Pons (tissue), 1 donor: ENCODE measurements at places on chromosomes 4 and X.

- no peak for DNase-seq
These were observed 55.0 kb upstream of the NKX1-1 start for GRCh38 chr4:1460967-1461868.

- no peak for DNase-seq
These were observed 8.2 kb upstream of the PPP2R2C start for GRCh38 chr4:6480534-6481088.

DNA sequence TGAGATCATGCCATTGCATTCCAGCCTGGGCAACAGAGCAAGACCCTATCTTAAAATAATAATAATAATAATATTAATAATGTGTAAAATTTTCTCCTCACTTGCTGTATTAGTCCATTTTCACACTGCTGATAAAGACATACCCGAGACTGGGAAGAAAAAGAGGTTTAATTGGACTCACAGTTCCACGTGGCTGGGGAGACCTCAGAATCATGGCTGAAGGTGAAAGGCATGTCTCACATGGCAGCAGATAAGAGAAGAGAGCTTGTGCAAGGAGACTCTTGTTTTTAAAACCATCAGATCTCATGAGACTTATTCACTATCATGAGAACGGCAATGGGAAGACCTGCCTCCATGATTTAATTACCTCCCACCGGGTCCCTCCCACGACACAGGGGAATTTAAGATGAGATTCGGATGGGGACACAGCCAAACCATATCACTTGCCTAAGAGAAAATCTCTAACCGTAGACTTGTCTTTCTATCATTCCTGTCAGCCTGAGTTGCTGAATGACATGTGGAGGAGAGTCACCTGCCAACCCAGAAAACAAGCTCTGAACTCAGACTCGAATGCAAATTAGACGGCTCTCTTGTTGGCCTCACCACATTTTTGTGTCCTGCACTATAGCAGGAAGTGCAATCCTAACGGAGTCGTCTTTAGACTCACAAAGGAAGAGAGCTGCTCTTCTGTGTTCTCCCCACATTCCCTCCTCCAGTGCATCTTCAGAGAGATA, 51.9 kb upstream of the DCTD start:
- DNase-seq: no peak

GRCh38 chr4:143363332-143363731, 26.7 kb downstream of the GAB1 start:
- no peak for DNase-seq

DNA sequence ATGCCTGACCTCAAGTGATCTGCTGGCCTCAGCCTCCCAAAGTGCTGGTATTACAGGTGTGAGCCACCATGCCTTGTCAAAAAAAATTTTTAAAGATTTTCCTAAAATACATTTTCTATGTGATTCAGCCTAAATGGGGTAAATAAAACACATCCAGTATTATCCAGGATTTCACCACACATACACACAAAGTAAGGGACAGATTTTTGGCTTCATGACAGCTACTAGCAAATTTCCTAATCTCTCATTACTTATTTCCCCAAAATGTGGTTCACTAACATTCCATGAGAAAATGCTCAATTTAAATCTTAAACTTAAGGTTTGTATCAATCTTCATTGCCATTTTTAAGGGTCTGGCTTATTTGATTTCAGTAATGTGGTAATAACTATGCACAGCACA, 348.5 kb upstream of the INTU start:
- no peak for DNase-seq

GRCh38 chrX:124348885-124349453, 2.6 kb downstream of the SH2D1A start:
- no peak for DNase-seq

DNA sequence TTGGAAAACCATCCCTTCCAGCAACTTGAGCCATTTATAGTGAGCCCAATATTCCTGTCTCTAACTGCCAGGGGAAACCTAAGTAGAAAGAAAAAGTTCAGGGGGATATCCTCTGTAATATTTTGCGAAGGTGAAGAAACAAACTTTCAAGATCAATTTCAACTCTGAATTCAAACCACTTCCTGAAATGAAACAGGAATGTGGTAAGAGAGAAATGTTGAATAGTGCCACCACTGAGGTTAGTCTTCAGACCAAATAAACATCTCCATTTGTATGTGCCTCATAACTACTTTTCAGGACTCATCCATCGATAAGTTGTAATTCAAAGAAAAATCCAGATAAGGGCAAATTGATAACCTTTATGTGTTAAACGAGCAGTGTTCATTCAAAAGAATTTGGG, 128.7 kb downstream of the GABRB1 start:
- no peak for DNase-seq

- DNase-seq: no peak
These were observed 88.6 kb upstream of the PRPS2 start for GRCh38 chrX:12702509-12703091.

- DNase-seq: no peak
These were observed 87.6 kb upstream of the EXOC1L start for GRCh38 chr4:55731959-55732358.

DNA sequence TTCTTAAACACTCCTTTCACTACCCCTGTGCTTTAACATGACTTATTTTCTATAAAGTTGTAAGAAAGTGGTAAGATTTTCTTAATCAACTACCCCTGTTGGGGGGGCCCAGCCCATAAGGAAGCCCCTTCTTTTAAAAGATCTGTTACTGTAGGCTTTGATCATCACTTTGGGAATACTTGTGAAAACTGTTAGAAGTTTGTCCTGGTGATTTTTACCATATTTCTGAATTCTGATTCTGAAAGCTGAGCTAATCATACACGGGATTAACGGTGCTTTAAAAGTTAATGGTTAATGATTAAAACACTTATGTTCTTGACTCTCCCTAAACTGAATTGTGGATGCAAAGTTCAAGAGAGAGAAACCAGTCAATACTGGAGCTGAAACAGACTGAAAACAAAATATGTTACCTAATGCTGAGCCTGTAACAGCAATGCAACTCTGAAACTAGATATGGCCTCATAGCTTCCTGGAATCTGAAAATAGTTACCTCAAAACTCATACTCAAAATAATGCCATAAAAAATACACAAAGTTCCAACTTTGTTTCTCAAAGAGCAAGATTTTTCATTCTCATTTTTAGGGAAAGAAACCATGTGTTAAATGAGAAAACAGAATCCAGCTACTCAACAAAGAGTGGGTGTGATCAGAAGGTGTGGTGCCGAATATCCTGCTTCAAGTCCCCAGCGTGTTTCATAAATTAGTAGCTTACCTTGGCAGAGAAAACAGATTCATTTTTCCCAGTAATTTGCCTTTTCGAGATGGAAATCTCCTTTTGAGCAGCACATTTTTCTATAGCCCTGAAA, 31.6 kb downstream of the ADH7 start:
- no peak for DNase-seq

DNA sequence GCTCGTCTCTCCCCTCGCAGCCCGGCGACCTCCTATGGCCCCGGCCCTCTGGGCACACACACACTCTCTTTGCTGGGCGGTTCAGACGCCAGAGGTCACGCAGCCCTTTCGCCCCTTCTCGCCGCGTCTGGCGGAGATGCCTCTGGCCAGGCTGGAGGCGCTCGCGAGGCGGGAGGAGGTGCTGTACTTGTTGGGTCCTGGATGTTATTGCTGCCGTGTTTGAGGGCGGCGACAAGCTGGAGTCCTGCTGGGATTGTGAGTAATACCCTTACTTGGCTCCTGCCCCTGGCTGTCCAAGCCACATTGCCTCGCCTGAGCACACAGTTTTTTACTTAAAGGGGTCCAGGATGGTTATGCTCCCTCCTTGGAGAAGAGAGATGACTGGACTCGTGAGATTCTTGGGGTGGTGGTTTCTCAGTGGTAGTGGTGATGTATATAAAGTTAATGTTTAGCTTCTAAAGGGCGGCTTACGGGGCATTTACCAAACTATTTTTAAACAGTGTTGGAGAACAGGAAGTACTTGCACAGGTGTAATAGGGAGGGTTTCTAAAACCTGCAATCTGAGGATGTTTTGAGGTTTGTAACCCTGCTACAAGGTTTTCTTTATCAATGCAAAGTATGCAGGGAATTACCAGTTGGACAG, 572 bp downstream of the USP53 start:
- peak; percentile 71 for DNase-seq

DNA sequence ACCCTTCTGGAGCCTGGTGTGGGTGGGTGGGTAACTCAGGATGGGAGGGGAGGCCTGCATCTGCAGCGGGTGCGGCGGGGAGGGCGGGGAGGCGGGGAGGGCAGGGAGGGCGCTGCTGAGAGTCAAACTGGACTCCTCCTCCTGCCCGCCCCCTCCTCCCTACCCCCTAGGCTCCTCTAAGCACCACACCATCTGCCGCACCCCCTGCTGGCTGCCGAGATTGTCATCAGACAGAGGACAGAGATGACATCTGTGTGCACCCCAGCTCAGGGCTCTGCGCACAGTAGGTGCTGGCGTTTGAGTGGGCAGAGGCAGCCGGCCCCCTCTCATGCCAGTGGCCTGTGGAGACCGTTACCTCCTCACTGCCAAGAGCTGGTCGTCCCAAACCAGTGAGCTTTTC, 10.6 kb upstream of the HMX1 start:
- no peak for DNase-seq

DNA sequence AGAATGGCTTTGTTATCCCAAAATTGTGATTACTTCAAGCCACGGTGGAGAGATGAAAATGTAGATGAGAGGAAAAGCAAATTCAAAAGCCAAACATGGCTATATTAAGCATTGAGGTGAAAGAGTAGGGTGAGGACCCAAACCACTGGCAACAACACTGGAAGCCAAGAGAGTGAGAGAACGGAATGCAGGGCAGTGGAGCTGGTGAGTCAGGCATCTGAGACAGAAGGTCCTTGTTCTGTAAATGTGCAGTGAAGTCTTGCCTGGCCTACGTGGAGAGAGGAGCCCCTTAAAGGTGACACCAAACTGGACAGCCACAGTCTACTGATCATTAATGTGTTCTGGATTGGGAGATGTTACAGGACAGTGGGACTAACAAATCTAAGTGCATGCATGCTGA, 22.8 kb upstream of the SEC24B start:
- no peak for DNase-seq

DNA sequence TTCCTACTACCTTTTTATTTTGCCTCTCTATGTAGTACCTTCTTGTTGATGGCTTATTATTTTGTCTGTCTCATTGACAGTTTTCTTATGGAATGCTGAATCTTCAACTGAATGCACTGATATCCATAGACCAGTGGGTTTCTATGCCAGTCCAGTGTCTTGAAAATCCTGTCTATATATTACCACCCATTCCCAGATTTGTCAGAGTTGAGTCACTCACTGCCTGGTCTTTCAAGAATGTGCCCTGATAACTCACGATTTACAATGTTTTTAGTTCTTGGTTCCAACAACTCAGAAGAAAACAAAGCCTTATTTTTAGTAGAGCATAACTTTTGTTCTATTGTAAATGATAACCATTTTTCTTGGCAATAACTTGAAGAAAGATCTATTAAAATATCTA, 606.0 kb upstream of the PITX2 start:
- no peak for DNase-seq

- DNase-seq: no peak
These were observed at the start of gene SPINK2 for GRCh38 chr4:56821381-56822243. SPINK2 (minus strand) TSS chr4:56821701; CDS start chr4:56821662, 39 bp downstream.

- DNase-seq: no peak
These were observed 218.2 kb upstream of the FMR1 start for GRCh38 chrX:147693511-147693910.

- DNase-seq: no peak
These were observed 276.6 kb downstream of the ANK2 start for GRCh38 chr4:113325876-113326615.

DNA sequence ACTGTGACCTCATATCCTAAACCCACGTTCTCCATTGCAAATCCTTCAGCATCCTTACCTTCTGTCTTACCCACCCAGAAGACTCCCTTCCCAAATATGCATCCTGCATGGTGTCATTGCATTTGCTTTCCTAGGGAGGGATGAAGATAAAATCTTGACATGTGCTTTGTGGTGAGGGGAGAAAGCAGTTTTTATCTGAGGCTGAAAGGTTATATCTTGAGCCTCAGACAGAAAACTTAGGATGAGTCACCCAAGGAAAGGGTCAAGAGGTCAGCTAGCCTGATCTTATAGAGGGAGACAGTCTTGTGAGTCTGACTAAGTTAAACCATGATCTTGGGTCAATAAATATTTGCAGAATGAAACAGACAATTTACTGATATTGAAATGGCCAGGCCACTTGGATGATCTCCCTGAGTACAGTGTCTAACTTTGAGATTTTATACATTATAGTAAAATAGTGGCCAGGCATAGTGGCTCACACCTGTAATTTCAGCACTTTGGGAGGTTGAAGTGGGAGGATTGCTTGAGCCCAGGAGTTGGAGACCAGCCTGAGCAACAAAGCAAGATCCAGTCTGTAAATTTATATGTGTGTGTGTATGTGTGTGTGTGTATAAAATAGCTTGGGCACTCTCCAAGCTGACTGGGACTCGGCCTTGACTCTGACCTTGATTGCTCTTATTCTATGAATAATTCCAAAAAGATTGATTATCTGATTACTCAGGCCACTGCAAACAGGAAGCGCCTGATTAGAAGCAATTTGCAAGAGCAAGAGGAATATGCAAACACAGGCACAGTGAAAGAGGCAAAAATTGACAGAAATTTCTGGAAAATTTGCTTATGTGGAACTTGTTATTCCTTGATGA, 15.4 kb upstream of the FAM9C start:
- DNase-seq: no peak

GRCh38 chr4:6732441-6733357, 16.7 kb downstream of the BLOC1S4 start:
- peak; percentile 67 for DNase-seq

DNA sequence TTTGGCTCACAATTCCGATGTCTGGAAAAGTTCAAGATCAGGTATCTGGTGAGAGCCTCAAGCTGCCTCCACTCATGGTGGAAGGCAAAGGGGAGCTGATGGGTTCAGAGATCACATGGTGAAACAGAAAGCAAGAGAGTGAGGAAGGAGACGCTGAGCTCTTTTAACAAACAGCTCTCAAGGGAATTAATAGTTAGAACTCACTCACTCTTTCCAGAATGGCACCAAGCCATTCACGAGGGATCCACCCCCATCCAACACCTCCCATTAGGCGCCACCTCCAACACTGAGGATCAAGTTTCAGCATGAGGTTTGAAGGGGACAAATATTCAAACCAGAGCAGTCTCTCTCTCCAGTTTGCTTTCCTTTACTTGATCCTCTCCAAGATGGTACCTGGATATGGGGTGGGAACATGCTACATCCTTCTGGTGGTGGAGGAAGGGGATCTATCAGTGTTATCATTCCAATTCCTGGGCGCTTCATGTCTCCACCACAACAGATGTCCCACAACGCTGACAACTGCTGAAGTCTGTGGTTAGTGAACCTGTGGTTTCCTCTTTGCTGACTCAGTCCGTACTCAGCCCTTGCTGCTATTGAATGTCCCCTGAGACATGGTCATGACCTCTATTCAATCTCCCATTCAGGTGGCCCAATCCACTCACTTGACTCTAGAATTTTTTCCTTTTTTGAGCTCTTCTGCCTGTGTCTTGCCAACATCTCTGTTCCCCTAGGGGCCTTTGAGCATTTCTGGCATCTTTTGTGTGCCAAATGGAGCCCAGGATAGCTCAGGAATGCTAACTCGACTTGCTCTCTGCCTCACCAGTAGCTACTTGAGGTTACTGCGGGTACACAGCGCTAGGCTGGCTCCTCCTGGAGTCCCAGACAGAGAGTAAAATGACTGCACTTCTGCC, 395.2 kb downstream of the MID1IP1 start:
- DNase-seq: no peak
